M059J (cell line): ENCODE measurements at places on chromosomes 3 and 15.

- no peak for DNase-seq
Measured at GRCh38 chr15:25054329-25054728, 99.5 kb downstream of the SNRPN start.

- DNase-seq, result no peak
Measured at GRCh38 chr3:138909904-138910303, 37.0 kb downstream of the FOXL2 start.

DNA sequence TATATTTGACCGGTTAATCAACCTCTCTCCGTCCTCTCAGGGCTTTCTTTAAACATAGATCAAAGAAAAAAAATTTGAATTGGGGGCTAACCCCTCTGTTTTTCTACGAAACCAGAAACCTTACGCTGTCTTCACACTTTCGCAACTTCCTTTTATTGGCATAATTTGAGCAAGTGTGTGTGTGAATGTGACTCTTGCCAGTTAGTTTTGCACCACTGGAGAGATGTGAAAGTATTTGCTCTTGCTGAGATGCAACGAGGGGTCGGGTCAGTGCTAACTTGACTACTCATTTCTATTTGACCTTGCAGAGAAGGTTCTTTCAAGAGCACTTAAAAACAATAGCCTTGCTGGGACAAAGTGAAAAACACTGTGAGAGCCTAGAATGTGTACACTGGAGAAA lies 81.2 kb downstream of the FAM43A start:
- no peak for DNase-seq

GRCh38 chr3:100913870-100914648 lies 79.2 kb downstream of the ABI3BP start:
- no peak for DNase-seq

DNA sequence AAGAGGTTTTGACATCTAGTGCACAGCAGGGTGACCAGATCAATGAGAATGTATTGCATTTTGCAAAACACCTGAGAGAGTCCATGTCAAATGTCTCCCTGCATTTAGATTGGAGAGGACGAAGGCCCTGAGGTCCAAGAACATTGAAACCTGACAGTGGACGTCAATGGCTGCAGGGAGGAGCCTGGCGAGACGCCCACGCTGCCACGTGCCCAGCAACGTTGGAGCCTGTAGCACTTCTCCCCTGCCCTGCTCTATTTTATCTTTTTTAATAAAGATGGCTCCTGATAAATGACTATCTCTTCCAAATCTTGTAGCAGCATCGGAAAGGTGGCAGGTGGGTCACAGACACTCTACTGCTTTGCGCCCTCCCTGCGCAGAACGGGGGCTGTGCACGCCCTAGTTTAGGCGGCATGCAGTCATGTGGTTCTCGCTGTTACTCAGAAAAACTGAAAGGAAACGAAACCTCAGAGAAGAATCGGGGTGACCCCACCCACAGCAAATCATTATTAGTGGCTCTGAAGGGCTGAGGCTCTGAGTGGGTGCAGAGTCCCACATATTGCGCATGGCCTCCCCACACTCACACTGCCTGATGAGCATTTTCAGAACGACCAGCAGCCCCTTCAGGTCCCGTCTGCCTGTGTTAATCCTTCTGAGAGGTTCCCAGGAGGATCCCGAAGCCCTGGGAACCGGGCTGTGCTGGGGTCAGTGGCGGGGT lies 62.5 kb upstream of the TAMM41 start:
- no peak for DNase-seq

DNA sequence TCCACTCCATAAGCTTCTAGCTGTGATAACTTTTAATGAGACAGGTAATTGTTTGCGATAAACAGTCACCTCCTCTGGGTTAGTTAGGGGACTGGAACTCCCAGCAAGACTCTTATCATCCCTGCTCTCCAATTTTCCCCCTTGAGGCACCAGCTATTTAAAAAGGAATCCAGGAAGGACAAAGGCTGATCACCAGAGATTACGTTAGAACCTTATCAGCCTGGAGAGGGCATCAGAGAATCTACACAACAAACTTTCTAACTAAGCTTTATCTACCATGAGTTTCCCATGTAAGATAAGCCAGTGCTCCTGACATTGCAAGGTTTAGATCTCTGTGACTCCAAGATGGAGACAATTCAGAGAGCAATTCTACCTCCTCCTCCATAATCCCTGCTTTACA lies 31.3 kb downstream of the GPR176 start:
- peak; percentile 34 for DNase-seq

DNA sequence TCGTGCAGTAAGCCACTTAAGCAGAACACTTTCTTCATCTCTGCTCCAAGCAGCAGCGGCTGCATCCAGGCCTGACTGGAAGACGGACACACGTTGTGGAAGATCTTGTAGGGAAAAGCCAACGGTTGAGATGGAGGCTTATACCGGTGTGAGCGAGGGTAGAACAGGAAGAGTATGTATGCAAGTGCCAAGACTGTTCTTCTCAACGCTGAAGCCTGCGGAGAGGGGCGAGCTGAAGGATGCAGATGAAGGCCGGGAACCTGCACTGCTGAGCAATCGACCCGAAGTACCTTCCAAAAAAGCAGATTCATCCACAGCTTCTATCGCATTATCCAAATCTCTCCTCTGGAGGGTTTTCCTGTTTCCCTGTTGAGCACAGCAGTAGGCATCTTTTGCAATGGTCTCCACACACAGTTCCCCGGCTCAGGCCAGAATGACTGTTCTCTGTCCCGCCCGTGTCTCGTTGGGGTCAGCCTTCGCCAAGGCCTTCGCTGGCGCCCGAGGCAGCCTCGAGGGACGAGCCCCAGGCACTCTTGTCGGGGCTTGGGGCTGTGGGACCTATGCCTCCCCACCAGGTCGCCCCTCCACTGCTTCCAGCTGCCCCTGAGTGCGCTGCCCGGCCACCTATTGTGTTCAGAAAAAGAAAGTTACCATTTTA lies 22.2 kb upstream of the DYNC1LI1 start:
- DNase-seq, result no peak

- no peak for DNase-seq
Measured at GRCh38 chr3:106029954-106030626, 161.3 kb upstream of the CBLB start.

GRCh38 chr3:117709108-117709507 lies 999.5 kb downstream of the TUSC7 start:
- no peak for DNase-seq

DNA sequence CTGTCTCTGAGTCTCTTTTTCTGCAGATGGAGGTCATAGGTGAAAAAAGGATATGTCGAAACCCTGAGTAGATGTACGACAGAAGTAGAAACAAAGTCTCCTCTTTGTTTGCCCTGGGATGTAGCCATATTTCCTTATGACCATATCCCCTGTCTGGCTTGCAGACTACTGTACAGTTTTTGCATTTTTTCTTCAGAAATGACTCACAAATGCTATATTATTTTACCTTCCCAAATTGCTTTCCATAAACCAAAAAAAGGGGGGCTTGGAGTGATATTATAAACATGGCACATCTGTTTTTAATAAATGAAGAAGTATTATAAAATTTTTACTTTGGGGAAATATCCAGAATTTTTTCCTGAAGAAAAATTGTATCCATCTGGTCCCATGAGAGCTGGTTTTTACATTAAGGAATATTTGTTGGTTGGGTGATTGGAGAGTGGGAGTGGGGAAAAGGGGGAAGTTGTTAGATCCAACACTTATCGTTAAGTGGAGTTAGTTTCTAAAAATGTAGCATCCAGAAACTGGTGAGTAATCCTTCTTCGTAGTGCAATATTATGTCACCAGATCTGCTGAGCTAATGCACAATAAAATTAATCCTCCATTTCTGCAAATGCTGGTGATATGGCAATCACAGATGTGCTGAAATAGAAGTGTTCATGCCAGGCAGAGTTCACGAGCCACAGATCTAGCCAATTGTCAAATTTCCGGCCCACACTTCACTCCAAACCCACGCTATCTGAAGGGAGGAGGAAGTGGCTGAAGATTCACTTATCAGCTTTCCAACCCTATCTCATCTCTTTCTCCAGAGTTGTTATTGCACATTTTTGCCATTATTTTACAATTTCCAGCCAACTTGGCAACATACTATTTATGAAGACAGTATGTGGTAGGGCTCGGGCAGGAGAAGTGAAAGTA lies 313.6 kb upstream of the ATP11B start:
- DNase-seq, result no peak

DNA sequence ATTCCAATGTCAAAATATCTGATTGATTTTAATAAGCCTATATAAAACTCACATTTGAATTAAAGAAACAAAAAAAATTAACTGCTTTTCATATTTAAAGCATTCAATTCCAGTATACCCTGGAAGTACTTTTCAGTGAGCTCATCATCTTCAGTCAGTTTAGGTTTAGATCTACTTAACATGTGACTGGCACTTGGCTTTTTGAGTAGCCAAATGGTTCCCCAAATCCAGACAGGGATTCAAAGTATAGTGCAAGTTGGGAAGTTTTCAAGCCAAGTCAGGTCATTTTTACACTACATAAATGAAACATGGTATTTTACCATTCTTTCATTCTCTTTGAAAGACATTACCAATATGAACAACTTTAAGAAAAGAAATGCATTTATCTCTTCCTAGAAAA lies 57.5 kb downstream of the ATP8B4 start:
- DNase-seq, result no peak

DNA sequence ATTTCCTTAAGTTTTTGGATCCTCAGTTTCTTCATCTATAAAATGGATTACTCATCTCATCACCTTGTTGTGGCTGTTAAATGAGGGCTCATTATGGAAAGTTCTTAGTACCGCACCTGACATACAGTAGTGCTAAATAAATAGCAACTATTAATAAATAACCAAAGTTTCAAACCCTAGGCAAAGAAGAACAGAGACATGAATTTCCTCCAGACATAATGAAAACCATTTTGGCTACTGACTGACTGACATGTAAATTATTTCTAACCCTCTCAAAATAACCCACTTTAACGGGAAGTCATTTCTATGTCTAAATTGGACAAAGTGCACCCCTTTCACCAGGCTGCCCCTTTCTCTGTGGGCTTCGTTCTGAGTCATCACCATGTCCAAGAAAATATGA lies 17.4 kb upstream of the KLHL6 start:
- no peak for DNase-seq

DNA sequence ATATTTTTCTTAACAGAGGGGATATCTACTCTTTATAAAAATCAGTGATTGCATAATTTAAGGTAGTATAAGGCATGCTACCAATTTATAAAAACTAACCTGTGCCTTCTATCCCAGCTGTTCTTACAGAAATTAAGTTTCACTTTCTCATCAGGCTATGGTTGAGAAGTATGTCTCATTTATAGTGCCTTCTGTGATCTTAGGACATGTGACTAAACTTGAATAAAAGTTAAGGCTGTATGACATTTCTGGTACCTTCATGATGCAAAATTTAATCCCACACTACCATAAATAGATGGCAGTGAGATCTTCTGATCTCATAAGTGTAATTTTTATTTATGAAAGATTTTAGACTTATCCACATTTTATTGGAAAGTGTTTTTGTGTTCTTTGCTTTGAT lies 12.6 kb downstream of the TIPARP start:
- DNase-seq, result no peak

DNA sequence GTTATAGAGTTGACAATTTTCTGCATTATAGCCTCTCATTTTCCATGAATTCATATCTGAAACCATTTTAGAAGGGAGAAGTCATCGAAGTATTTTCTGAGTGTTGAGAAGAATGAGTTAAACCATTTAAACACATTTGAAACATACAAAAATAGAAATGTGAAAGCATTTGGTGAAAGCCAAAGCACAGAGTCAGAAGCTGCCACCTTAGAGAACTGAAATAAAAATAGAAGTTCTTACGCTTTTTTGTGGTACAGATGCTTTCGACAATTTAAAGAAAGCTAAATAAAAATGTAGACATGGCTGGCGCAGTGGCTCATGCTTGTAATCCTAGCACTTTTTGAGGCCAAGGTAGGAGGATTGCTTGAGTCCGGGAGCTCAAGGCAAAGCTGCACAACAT lies 9.0 kb downstream of the FANCD2OS start:
- no peak for DNase-seq

DNA sequence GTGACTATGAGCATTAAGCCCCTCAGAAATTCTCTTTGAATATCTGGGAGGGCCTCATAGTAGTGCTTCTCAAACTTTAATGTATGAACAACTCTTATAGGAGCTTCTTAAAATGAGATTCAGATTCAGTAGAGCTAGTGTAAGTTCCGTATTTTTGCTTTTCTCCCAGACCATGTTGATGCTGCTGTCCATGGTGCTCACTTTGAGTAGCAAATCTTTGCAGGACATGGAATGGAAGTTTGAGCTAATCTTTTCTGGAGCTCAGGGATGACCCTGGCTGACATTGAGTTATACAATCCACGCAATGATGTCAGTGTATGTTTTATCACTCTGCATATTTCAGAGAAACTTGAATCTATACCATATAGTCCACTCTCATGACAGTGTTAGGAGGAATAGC lies 134.2 kb downstream of the OTOL1 start:
- peak; percentile 1 for DNase-seq

GRCh38 chr15:85479071-85479647 lies 98.8 kb downstream of the AKAP13 start:
- peak; percentile 92 for DNase-seq

DNA sequence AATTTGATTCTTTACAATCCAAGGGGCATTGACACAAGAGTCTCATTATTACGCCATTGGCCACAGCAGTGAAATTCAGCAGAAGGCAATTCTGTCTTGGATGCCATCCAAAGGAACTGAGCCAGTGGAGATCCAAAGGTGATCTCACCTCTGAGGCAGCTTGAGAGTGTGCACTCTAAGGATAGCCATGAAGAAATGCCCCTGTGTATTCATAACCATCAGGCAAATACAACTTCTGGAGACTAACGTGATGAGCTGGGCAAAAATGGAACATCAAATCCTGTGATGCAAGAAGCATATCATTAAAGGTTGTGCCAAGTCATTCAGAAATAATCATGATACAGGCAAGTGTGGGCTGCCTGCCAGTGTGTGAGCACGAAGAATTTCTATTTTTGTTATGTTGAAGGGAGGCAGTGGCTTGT lies 41.4 kb downstream of the ROBO2 start:
- DNase-seq, result no peak

DNA sequence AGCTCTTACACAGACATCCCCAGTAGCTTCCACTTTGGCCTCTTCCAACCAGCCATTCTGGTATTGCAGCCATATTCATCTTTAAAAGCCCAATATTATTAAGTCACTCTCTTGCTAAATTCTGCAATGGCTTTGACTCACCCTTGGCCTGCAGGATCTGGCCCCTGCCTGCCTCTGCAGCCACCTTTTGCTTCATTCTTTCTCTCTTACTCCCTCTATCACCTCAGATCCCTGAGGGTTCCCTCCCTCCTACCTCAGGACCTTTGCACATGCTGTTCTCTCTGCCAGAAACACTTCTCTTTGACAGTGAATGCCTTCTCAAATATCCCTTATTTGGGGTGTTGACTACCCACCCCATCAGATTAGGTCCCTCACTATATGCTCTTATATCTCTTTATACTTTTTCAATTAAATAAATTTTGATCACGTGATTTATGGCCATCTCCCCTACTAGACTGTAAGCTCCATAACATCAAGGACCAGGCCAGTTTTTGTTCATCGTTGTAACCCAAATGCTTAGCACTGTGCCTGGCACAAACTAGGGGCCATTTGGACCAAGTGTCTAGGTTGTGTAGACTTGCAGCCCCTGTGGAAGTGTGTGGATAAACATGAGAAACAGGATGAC lies 32.3 kb upstream of the UBE2Q2 start:
- no peak for DNase-seq
